ENCODE measurements at places on chromosomes 7 and 10.

GRCh38 chr10:21668831-21669230 is 134.8 kb downstream of the MLLT10 start:
- DNase-seq: no peak

DNA sequence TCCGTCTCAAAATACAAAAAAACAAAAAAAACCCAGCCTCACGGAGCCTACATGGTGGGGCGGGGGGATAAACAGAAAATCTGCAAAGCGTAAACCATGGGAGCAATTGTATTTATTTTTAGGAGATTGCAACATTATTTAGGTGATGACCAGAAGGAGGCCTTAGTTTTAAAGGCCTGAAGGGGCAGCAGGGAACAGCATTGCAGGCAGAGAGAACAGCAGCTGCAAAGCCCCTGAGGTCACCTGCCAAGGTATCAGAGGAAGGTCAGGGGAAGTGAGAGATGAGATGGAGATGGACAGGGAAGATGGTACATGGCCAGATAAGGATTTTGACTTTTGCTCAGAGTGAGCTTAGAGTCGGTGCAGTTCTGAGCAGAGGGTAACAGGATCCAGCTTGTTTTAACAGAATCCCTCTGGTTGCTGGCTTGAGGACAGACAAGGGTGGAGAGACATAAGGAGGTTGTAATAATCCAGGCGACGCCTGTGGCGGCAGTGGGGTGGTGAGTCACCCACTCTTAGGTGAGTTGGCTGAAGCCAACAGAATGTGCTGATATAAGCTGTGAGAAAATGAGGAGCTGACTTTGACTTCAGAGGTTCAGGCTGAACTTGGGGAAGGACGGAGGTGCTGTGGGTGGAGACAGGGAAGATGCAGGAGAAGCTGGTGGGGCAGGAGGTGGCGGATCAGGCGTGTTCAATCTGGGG is 82.3 kb upstream of the GTF2I start:
- no peak for DNase-seq

DNA sequence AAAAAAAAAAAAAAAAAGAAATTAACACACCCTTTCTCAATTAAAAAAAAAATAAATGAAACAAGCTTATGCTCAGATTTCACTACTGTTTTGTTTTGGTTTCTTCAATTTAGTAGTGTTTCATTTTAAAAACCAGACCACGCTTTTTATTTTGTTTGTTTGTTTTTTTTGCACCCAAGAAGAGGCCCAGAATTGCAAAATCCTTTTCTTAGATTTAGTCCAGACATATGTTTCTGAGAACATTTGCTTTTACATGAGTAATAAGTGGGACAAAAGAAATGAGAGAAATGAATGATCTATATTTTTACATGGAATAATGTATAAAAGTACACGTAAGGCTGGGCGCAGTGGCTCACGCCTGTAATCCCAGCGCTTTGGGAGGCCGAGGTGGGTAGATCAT is 34.5 kb upstream of the CAMK1D start:
- DNase-seq: no peak

- no peak for DNase-seq
These were observed 601 bp upstream of the AEBP1 start for GRCh38 chr7:44103566-44103922.

DNA sequence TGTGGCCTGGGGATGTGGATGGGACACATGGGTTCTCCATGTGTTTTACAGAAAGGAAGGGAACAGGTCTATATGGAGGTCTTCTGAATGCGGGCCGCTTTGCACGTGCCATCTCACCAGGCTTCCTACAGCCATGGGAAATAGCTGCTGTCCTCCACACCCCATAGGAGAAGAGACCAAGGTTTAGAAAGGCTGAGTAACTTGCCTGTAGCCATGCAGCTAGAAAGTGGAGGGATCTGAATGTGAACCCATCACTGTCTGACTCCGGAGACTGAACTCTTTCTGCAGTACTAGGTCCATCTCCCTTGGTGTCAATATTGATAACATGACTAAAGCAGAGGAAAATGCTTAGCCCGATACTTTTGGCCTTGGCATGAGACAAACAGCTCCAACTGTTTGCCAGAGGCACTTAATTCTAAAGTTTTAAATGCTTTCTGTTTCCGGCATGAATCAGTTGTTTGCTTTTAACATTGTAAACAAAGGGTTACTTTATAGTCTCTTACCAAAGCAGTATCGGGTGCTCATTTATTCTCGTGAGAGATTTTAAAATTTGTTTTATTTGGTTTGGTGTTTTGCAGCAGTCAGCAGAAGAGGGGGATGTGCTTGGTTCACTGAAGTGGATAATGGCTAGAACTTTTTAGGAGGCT is 64.8 kb upstream of the LOXL4 start:
- no peak for DNase-seq

DNA sequence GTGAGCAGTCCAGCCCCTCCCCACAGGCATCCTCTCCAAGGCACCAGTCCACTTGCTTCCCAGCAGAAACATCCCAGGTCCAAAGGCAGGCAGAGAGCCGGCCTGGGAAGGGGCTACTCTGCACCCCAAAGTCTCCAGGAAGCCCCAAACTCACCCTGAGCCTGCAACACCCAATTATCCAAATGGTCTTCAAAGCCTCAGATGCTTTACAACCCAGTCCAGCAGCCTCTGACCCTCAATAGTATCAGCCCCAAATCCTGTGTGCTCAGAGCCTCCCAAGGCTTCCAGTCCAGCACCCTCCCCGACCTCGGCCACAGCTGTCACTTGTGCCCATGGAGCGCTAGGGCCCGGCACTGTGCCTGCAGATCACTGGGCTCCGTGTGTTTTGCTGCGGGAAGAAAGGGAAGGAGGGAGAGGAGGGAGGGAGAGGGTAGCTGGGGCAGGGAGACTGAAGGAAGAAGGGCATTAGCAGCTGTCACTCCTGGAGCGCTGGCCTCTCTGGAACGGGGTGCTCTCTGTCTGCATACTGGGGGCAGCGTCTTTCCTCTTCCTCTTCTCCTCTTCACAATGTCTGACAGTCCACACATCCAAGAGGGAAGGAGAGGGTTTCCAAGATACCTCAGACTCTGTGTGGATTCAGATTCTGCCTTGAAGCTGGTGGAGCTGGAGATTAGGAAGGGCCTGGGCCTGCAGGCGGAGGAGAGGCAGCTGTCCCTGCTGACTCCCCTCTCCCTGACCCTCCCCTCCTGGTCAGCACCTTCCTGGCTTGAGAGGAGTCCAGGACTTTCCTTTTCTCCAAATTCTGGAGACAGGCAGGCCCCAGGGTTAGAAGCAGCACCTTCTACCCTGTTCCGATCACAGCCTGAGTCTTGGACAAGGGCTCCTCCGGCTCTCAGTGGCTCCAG is 13.2 kb downstream of the CALML5 start:
- DNase-seq: no peak

DNA sequence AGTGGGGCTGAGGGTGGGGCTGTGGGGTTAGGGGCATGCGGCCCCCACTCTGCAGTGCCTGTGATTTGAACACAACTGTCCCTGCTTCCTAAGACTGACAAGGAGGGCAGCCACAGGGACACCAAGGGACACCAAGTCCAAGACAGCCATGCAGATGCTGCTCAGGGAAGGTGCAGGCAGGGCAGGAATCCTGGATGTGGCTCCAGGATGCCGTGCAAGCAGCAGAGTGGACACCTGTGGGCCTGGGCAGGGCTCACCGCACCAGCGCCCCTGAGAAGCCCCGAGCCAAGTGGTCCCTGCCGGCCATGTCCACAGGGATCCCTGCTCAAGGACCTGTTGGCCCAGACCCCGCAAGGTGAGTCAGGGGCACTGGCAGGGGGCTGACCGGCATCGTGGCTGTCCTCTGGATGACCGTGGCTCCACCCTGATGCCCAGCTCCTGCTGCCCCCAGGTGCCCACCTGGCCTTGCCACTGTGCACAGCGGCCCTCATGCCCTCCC is 58.5 kb downstream of the STK32C start:
- DNase-seq: no peak

DNA sequence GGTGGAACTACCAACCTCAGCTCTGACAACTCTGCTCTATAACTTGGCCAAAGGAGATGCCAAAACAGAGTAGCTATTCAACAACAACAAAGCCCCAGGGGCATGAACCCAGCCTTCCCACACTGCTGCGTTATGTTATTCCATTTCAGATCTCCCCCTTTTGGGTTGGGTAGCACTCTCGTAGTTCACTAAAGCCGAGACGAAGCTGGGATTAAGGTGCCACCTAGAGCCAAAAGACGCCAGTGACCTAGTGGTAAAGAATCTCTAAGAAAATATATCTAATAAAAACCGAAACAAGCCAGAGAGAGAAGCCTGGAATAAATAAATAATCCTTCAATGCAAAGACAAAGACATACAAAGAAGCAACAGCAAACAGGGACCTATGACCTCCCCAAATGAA is 217.3 kb downstream of the HERPUD2 start:
- DNase-seq: no peak

DNA sequence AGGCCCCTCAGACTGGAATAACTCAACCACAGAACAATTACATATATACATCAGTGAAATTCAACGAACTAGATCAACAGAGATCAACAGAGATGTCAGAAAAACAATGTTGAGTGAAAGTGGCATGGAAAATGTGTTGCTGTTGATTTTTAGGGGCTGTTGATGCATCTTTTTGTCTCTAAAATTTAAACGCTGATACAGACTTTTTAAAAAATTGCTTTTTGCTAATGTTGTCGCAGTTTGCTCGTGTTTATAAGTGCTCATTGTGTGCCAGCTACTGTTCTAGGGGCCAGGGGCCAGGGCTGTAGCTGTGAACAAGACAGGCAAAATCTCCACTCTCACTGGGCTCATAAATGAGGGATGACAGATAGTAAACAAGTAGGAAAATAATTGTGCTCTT is 18.3 kb downstream of the TMEM248 start:
- DNase-seq: no peak

GRCh38 chr7:105673367-105674084 is 92.2 kb upstream of the EFCAB10 start:
- DNase-seq: no peak

- no peak for DNase-seq
These were observed 32.1 kb downstream of the CRCP start for GRCh38 chr7:66146701-66147100.

DNA sequence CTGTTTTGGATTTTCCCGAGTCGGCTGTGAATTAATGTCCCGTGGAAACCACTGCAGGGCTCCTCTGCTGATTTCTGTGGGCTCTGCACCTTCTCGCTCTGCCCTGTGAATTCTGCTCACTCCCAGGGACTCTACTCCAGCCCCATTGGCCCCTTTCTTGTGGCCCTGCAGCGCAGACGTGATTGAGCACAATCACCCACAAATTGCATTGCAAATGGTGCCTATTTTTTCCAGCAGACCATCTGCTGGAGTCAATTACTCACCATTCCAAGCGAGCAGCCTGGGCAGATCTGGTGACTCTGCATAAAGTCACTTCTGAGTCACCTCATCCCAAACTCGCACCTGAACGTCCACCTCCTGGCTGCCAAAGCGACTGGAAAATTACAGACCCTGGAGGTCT is 235.8 kb downstream of the PAXIP1 start:
- DNase-seq: no peak

GRCh38 chr7:43701500-43701854 is 27.8 kb downstream of the COA1 start:
- DNase-seq: no peak

DNA sequence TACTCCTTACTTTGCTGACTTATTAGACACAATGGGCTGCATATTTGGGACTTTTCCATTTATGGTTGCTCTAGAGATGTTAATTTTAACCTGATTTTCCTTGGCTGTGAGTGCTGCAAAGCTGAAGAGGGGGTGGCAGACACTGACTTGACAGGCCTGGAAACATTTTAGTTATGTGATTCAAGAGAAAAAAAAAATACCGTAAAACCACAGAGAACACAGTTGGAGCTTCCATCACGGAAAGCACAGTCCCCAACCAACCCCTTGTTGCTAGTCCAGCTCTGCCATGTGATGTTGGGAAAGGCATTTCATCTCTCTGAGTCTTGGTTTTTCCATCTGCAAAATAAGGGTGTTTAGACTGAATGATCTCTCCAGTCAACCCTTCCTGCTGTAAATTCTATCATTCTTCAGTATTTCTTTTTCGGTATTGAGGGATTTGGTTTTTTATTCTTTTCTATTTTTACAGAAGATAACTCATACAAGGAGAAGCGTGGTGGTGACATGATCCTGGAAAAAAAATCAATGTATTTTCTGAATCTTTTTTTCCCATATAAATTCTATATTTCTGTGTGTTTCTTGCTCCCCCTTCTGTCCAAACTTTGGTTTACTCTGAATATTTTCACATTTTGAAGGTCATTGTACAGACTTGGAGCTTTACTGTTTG is 246.1 kb downstream of the REEP3 start:
- no peak for DNase-seq

- DNase-seq: no peak
These were observed 96.7 kb downstream of the ZRANB1 start for GRCh38 chr10:125038637-125039036.

DNA sequence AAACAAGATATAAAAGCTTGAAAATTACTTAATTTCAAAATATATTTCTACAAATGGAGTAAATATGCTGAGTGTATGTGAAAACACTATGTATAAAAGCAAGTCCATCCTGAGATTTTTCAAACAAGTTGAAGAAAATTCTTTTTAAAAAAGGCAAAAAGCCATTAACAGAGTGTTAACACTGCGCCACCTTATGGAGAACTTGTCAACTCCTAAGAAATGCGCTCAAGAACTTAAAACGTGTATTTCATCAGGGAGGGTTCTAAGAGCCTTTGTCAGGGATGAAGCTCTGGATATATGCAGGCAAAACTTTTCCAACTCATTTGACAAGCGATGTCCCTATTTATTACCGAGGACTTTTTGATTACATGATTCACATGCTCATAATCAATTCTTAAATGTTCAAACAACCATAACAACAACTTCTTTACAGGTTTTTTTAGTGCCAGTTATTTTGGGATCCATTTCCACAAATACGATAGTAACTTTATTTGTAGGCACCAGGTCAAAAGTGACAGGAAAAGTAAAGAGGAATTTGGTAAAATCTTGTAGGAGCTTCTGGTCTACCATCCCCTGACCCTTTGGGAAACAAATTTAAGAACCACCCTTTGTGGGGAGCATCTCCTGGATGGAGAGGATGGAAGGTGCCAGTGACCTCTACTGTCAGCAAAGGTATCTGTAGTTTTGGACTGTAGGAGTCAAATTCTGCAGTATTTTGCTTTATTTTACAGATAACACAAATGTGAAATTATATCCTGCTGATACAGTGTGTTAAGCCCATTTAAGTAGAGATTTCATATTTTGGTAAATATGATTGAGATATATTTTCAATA is 23.2 kb downstream of the CALCR start:
- no peak for DNase-seq

- no peak for DNase-seq
These were observed 162.1 kb downstream of the TSPAN12 start for GRCh38 chr7:120695848-120696247.

- DNase-seq: no peak
These were observed 306.7 kb downstream of the GPR158 start for GRCh38 chr10:25481467-25481866.

Measured in left forelimb (tissue), 1 donor.